ENCODE measurements at places on chromosomes 2 and 18.

DNA sequence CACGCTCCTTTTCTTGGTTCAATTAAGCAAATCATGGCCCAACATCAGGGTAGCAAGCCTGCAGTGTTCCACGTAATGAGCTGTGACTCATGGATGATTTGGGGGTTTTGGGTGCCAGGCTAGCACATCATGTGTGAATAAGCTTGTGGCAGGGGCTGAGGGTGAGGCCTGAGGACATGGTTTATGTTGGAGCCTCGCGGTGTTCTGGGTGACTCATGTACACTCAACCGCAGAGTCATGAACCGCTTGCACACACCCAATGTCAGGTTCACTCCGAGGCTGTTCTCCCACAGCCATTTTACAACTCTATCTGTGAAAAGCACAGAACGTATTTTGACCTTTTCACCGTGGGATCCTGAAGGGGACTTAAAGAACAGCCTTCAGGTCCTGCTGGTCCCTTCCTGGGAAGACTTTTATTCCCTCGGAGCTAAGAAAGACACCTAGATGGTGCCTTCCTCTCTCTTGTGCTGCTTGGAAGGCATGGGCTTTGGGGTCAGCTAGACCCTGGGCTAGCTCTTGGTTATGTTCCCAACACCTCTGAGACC lies 139.9 kb upstream of the ZEB2 start:
- peak; percentile 62 for DNase-seq

- no peak for DNase-seq
These were observed at the start of gene REG1B for GRCh38 chr2:79087785-79088364. Gene REG1B, minus strand, starts transcription at chr2:79087993. Its CDS starts 381 bp downstream, at chr2:79087612.

- no peak for DNase-seq
These were observed 267.7 kb upstream of the SIX2 start for GRCh38 chr2:45276914-45277313.

- no peak for DNase-seq
These were observed 65.5 kb upstream of the HK2 start for GRCh38 chr2:74768401-74768914.

DNA sequence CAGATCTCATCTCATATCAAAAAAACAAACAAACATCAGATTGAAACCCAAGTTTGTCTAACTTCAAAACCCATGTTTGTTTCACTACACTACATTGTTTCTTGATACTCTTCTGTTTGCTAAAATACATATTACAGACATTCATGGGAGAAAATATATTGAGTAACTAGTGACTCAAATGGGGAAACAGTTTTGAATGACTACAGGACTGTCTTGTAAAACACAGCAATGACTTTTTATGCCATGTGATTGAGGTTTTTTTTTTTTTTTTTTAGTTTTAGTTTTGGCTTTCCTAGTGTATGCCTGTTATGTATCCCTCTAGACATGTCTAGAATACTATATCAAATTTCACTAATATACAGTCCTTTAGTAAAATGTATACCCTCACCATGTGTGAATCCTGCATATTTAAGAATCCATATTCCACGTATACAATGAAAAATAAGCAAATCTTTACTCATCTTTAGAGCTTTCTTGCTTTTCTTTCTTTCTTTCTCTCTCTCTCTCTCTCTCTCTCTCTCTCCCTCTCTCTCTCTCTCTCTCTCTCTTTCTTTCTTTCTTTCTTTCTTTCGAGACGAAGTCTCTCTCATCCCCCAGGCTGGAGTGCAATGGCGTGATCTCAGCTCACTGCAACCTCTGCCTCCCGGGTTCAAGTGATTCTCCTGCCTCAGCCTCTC lies 46.6 kb upstream of the SERTAD2 start:
- DNase-seq = no peak

GRCh38 chr18:48162956-48163737 lies 232.7 kb upstream of the SMAD2 start:
- DNase-seq = no peak

GRCh38 chr2:133710613-133711012 lies 142.3 kb upstream of the NCKAP5 start:
- DNase-seq = no peak

DNA sequence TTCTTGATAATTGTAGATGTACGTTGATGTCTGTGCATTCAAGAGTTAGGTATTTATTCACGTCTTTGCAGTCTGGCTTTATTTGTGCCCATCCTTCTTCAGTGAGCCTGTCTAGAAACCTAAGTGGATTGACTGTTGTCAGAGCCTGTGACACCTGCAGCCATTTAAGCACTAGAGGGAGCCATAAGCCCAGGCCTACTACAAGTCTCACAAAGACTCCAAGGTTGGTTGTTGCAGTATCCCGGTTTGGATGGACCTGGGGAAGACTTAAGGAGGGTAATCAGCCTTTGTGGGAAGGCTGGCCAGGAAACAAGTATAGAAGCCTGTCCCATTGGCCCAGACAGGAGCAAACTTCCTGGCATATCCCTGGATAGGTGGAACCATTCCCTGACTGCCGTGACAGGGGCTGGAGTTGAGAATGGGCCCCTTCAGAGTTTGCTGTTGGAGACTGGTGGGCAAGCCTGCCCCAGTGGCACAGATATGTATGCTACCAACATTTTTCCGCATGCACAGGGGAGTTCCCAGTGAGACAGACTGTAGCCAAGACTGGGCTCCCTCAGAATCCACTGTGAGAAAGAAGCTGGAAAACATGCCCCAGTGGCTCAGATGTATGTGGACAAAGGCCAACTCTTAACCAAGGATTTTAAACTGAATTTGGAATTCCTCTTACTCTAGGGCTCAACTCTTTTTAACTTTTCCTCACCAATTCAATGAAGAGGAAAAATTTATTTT lies 9.3 kb upstream of the LRRC30 start:
- DNase-seq = no peak

GRCh38 chr2:45867800-45868199 lies 216.3 kb downstream of the PRKCE start:
- DNase-seq = no peak

DNA sequence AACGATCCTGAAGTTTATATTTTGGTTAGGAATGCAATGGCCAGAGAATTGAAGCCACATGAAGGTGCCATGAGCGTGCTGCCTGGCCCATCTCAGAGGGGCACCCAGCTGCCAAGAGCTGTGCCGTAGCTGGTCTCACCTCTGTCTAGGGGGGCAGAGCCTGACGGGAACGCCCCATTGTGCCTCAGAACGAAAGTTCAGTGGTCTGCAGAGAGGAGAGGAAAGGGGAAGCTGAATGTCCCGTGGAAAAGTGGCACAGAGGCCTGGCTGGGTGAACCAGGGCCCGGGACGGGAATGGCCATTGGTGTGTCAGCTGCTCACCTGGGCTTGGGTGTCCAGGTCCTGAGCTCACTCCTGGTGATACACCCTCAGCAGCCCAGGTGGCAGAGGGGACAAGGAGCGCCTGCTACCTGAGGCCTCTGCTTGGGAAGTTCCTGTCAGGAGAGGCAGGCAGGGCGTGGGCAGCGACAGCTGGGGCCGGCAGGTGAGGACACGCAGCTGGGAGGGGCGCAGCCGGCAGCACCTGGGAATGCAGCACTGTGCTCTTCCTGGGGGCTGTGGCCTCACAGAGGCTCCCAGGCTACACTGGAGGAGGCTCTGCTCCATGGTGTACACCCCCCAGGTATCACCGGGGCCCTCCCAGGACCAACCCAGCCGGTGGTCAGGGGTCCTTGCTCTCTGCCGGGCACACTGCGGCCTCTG lies 67.3 kb downstream of the PARD6G start:
- no peak for DNase-seq

DNA sequence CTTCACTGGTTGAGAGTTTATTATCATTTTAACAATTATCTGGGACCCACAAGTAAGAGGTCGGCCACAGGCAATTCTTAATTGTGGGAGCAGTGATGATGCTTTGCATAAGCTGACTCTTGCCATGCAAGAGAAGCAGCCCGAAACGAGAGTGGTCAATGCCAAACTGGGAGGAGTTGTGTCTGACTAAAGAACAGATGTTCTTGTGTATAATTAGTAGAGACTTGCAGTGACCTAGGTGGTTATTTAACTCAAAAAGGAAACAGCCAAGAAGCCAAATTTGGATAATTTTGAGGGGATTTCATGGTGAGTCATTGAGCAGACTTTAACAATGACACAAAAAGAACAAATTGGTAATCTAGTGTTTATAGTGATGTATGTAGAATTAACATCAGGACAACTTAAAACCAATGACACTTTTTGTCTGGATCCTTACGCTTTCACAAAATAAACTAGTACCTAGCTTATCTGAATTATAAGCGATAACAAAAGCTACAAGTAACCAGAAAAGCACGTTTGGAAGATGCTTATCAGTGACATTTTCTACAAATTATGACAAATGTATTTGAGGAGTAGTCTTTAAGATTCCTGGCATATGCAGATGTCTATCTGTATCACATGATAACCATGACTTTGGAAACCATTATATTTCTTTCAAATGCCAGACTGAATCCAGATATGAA lies 184.7 kb upstream of the DLGAP1 start:
- DNase-seq = no peak

DNA sequence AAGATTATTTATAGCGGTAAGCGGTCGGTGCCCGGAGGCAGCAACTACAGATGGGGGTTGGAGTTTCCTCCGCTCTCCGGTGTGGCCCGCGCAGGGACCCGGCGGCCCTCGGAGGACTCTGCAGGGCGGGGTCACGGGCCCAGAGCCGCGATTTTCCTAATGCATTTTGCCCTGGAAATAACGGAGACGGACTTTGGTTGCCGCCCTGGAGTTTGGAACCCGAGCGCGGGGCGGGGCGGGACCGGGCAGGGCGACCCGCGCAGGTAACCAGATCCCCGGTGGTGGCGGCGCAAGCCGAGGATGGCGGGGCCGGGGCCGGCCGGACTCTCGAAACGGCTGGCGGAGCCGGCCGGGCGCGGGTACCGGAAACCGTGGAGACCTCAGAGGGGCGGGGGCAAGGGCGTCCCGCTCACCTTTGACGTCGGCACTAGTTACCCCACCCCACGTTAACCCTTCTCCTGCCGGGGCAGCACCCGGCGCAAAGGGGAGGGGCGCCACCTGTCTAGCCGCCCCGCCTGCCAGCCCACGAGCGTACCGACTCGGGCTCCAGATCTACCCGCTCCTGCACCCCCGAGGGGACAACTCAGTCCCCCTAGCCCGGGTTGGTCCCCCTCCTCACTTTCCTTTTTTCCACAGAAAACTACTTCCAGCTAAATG lies 2.9 kb downstream of the CYP26B1 start:
- no peak for DNase-seq

DNA sequence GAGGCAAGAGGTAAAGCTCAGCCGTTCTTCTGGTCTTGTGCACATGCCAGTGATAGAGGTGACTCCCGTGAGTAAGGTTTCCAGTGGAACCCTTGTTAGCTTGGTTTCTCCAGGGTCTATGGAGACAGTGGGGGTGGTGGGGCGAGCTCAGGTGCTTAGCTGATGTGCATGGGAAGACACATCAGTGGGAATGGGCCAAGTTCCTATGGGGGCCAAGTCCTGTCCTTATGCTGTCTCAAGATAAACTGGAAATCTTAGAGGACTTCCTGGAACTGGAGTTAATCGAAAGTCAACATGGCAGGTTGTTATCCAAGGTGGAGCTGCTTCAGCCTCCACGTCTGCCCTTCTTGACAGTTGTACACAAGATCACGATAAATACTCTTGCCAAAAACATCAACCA lies 130.1 kb upstream of the TMEM18 start:
- no peak for DNase-seq

- DNase-seq = no peak
These were observed 83.0 kb downstream of the STPG4 start for GRCh38 chr2:47072018-47072691.

Measured in CD4-positive, alpha-beta T cell treated with Interleukin-10 for 1 hour (primary cell).